ENCODE measurements at places on chromosomes 16 and 17.
A peak's percentile ranks its signal among the peaks of the same experiment; 100 is the strongest.

DNA sequence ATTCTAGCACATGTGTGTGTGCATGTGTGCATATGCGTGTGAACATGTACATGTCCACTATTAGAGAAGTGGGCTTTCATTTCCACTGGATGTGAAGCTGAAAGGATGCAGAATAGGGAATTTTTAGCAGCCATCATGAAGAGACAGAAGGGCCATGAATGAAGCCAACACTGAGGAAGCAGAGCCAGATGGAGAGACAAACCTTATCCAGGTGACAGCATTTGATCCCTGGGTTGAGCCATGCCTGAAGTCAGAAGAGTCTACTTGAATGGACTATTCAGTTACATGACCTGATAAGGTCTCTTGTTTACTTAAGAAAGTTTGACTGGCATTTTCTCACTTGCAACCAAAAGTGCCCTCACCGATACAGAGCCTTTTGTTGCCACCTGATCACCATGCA is 88.4 kb downstream of the ASIC2 start:
- no peak for DNase-seq

- no peak for DNase-seq
Observed at GRCh38 chr17:73182616-73183310, 10.1 kb upstream of the COG1 start.

DNA sequence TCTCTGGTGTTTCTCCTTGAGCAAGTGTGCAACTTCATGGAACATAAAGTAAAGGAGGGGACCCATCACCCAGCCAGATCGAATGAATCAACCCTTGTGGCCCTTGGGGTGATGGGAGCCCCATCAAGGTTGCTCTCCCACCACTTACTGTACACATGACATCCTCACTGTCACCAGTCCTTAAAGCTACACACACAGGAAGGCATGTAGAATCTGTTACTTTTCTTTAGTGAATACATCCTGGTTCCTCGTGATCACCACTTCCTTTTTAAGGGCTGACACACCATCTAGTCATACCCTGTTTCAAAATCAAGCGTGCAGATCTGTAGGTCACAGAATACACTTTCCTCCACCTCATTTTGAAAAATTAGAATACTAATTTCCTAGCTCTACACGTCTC is 22.6 kb upstream of the MPHOSPH6 start:
- DNase-seq: no peak

- DNase-seq: no peak
Observed at GRCh38 chr17:7282752-7283321, 1.3 kb downstream of the SLC2A4 start.

GRCh38 chr16:4093495-4094126 is 22.6 kb downstream of the ADCY9 start:
- DNase-seq: no peak

- no peak for DNase-seq
Observed at GRCh38 chr16:81680444-81681275, 98.4 kb upstream of the PLCG2 start.

GRCh38 chr16:17364319-17365210 is 106.2 kb downstream of the XYLT1 start:
- no peak for DNase-seq

GRCh38 chr17:37787055-37787757 is 42.3 kb upstream of the HNF1B start:
- peak; percentile 16 for DNase-seq

DNA sequence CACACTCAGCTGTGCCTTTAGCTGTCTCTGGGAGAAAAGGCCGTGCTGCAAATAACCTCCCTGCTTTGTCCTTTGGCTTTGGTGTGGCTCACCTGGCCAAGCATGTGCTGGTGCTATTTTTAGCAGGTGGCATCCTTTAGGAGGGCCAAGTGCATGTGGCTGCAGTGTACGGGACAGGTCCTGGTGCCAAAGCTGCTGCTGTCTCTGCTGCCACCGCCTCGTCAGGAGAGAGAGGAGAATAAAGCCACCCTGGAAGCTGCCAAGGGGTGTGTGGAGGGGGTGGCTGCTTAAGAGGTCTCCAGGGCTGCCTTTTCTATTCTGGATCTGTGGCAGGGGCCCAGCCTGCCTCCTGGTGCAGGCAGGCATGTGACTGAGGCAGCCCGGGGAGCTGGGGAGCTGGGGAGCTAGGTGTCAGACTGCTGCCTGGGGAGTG is 6.2 kb downstream of the AKAP1 start:
- peak; percentile 38 for DNase-seq

GRCh38 chr17:35076874-35077273 is 13.4 kb upstream of the RFFL start:
- no peak for DNase-seq

- no peak for DNase-seq
Observed at GRCh38 chr16:63467513-63467912, 1431.3 kb upstream of the CDH8 start.

- DNase-seq: no peak
Observed at GRCh38 chr16:2226245-2226793, 2.9 kb downstream of the E4F1 start.

DNA sequence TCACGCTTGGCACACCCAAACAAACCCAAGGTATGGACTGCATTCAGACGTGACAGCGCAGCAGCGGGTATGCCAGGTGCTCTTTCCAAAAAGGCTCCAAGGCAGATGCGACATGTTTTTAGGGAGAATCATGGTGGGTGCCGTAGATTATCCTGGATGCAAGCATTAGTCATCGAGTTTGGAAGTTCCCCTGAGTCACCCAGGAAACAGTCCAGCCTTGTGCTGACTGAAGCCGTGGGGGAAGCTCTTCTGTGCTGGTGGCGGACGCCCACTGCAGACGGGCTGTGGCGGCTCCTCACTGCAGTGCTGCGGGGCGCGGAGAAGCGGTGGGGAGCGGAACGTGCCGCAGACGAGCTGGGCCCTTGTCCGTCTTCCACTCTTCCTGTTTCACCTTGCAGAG is 13.9 kb downstream of the JPT2 start:
- no peak for DNase-seq
